Osteoblast (primary cell): ENCODE measurements at places on chromosomes 11 and 22. TPM values are rescaled to one million over a fixed set of nuclear protein-coding genes. Genes with fewer than 3 reads are reported as not detected.

DNA sequence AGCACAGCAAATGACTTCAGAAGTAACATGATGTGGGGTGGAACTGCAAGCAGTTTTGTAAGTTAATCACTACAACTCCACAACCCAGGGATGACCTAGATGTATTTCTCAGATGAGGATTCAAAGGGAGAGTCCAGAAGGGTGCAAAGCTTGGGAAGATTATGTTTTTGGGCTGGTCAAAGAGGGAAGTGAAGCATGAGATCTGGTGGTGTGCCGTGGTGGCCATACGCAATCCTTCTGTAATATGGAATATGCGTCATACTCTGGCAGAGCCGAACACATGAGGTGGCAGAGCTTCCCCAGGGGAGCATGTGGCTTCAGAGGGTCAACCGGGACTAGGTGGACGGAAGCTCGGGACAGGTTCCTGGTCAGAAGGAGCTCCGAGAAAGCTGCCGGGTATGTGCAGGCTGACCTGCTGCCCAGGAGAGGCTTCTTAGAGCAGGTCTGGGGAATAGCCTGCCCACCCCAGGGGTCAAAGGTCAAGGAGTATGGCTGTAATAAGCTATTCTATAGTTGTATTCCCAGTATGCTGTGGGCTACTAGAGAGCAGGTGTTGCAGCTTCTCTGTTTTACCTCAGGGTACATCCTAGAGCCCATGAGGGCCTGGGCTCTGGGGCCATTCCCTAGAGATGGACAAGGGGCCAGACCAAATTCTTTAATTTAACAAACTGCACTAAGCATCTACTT lies 70.1 kb upstream of the PHOX2A start:
- no peak for DNase-seq
- no peaks in the 10 kb centered on the region for H3K36me3 ChIP-seq
- no peak overlapping the region for H3K4me3 ChIP-seq
- no peaks in the 10 kb centered on the region for H3K27me3 ChIP-seq

GRCh38 chr22:23822101-23822671 lies 16.6 kb downstream of the DERL3 start:
- no peak overlapping the region for H3K4me3 ChIP-seq
- H3K4me1 ChIP-seq: peaks cover 36% of the 10 kb centered on the region
- peaks cover 56% of the 10 kb centered on the region for H3K36me3 ChIP-seq

DNA sequence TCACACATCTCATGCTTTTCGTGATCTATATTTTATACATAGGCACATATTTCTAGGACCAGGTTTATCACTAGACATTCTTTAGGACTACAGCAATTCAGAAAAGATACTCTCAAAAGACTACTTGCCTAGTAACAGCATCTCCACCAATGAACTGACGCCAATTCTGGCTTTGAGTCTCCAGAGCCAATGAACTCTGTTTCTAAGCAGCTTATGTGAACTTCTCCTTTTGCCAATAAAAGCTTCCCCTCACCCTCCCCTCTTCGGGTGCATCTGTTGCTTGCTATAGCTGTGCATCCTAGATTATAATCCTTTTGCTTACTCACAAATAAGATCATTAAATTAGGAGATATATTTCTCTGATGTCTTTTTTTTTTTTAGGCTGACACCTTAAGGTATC lies 11.4 kb upstream of the ANKK1 start:
- no peak overlapping the region for H3K4me3 ChIP-seq
- no peaks in the 10 kb centered on the region for H3K27me3 ChIP-seq
- H3K27ac ChIP-seq: no peak overlapping the region
- DNase-seq: no peak
- H3K36me3 ChIP-seq: no peaks in the 10 kb centered on the region

DNA sequence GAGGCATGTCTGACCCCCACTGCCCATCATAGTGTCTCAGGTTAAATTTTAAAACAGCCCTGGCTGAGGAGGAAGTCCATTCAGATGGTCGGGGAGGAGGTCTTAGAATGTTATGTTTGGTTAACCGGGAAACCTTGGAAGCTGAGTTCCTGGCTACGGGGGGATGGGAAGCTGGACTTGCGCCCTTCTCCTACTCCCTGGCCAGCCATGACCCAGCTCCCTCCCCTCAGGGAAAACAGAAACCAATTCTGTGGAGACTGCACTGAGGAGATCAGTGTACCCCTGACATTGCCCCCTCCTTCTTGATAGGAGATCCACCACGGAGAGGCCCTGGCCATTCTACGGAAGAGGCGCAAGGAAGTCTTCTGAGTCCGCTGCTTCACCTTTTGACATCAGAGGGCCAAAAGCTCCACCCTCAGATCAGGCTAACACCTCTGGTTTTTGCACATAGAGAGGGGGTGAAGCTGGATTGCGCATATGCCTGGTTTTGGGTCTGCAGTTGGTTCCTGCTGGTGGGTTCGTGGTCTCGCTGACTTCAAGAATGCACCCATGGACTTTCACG lies 2.7 kb upstream of the KRTAP5-9 start:
- no peak overlapping the region for H3K4me3 ChIP-seq
- DNase-seq: no peak

DNA sequence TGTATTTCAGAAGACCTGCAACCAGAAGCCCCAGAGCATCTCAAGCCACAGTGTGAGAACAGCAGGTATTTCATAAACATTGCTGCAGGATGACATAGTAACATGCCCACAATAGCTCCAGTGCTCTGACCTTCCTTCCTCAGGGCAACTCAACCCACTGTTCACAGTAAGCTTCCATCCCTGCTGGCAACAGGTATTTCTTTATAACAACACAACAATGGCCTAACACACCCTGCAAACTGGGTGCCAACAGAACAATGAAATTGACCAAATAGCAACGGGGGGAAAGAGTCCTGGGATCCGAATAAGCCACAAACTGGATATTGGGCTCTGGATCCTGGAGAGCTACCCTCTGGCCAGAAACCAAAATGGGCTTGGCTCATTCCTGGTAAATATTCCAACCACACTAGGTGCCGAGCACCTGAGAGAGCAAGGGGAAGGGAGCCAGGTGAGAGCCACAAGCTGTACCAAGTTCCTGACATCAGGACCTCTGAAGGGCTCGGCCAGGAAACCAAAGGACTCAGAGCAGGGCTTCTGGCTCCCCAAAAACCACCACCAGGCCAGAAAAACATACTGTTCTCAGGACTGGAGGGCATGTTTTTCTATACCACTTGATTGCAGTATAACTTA lies 99.5 kb downstream of the MICAL3 start:
- H3K4me1 ChIP-seq: peaks cover 50% of the 10 kb centered on the region
- no peak overlapping the region for H3K4me3 ChIP-seq
- H3K36me3 ChIP-seq: no peaks in the 10 kb centered on the region
- DNase-seq: peak; percentile 65

DNA sequence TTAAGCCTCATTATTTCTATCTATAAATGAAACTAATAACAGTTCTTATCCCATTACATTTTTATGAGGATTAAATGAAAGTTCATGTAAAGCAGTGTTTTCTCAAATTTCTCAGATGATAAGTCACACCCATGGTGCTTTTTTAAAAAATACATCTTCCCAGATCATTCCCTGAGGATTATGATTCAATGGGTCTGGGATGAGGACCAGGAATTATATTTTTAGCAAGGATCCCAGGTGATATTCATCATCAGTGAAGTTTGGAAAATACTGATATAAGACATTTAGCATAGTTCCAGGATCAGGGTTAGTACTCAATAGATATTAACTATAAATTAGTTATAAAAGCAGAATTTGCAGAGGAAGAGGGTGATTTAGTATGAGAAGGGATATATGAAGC lies 89.1 kb downstream of the BBOX1 start:
- no peaks in the 10 kb centered on the region for H3K27me3 ChIP-seq
- no peaks in the 10 kb centered on the region for H3K4me1 ChIP-seq
- no peak overlapping the region for H3K4me3 ChIP-seq
- DNase-seq: peak; percentile 49
- H3K27ac ChIP-seq: no peak overlapping the region
- no peaks in the 10 kb centered on the region for H3K36me3 ChIP-seq

DNA sequence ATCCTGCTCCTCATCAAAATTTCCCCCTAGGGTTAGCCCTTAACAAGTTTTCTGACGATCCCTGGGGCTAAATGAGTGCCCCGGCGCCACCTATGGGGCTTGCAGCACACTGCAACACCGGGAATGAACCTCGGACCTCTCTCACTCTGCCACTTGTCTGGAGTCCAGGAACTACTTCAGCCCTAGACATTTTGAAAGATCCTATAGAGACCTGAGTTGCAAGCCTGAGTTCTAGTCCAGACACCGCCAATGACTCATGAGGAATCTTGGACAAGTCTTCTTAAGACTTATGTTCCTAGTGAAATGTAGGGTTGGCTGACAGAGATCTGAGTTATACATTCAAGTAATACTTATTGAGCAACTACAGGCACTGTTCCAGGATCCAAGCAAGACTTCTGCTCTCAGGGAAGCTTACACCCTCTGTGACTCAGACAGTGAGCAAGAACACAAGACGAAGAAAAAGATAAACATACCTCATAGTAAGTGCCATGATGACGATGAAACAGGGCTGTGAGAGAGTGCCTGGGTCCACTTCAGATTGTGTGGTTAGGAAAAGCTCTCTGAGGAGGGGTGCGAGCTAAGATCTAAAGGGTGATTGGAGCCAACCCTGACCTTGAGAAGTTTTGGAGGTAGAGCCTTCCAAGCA lies 10.2 kb upstream of the STK33 start:
- DNase-seq: peak; percentile 94
- H3K4me1 ChIP-seq: peaks cover 13% of the 10 kb centered on the region
- H3K27me3 ChIP-seq: no peaks in the 10 kb centered on the region
- no peak overlapping the region for H3K4me3 ChIP-seq
- H3K36me3 ChIP-seq: no peaks in the 10 kb centered on the region

DNA sequence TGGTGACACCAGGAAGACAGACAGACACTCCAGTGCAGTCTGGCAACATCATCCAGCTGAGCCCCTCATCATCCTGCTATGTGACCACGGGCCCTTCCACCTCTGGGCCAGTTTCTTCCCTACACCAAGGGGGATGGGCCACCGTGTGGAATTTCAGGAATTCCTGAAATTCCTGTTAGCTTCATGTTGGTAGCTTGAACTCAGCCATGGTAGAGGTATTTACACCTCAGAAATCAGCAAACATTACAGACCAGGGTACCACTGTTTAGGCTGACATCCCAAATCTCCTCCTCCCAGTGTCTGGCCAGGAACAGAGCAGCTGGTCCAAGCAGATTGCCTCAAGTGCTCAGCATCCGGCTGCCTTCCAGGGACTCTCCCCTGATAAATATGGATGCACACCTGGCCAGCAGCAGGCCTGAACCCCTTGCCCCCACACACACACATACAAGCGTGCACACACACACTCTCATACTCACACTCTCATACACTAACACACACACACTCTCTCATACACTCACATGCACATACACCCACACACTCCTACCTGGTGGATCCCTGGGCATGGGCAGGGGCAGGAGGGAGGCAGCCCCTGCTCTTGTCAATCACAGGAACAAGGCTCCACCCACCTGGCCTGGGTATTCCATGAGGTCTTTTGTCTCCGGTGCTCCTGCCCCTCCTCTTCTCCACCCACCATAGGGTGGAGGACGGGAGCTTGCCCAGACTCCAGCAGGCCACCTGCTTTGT lies 85.2 kb downstream of the BUD13 start:
- H3K4me1 ChIP-seq: no peaks in the 10 kb centered on the region
- H3K27me3 ChIP-seq: peaks cover 5% of the 10 kb centered on the region
- no peak overlapping the region for H3K4me3 ChIP-seq
- H3K27ac ChIP-seq: no peak overlapping the region
- no peak for DNase-seq

- H3K27me3 ChIP-seq: peaks cover 16% of the 10 kb centered on the region
- H3K4me3 ChIP-seq: no peak overlapping the region
- DNase-seq: no peak
- no peaks in the 10 kb centered on the region for H3K36me3 ChIP-seq
- H3K4me1 ChIP-seq: no peaks in the 10 kb centered on the region
Measured at GRCh38 chr22:31923136-31923535, 21.2 kb upstream of the YWHAH start.

- H3K4me3 ChIP-seq: peak overlapping the region; percentile 14
- no peaks in the 10 kb centered on the region for H3K27me3 ChIP-seq
- DNase-seq: peak; percentile 96
- peak overlapping the region; percentile 93 for H3K27ac ChIP-seq
- H3K4me1 ChIP-seq: peaks cover 64% of the 10 kb centered on the region
- H3K36me3 ChIP-seq: no peaks in the 10 kb centered on the region
Measured at GRCh38 chr11:44574610-44575287, 9.3 kb downstream of the CD82 start.

- H3K27ac ChIP-seq: no peak overlapping the region
- no peak for DNase-seq
- H3K36me3 ChIP-seq: no peaks in the 10 kb centered on the region
- no peaks in the 10 kb centered on the region for H3K4me1 ChIP-seq
- H3K27me3 ChIP-seq: peaks cover 26% of the 10 kb centered on the region
- H3K4me3 ChIP-seq: no peak overlapping the region
Measured at GRCh38 chr11:71385091-71385490, 63.1 kb downstream of the DHCR7 start.

GRCh38 chr11:30861064-30861463 lies 274.9 kb upstream of the MPPED2 start:
- H3K36me3 ChIP-seq: no peaks in the 10 kb centered on the region
- H3K4me1 ChIP-seq: no peaks in the 10 kb centered on the region
- H3K27ac ChIP-seq: no peak overlapping the region
- no peak for DNase-seq
- no peaks in the 10 kb centered on the region for H3K27me3 ChIP-seq

DNA sequence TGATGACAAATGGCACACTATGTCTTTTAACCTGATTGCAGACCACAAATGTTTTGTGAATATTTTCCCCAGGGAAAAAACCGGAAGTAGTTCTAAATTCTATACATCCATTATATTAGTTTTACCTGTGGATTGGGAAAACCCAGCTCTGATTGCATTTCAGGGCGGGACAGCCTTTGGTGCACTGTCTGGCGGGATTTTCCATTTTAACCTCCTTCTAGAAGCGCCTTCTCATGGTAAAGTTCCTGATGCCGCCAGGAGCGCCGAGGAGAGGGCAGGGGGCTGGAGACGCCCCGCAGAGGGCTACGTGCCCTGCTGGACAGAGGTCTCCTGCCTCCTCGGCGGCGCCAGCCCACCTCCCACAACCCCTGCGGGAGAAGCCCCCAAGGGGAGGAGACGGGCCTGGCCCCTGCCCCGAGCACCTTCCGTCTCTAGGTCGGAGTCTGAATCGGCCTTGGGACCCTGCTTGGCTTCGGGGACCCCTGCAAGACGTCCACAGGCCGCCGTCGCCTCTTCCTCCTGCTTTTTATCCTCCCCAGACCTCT lies 1.2 kb upstream of the P2RX6 start:
- H3K36me3 ChIP-seq: no peaks in the 10 kb centered on the region
- H3K4me1 ChIP-seq: peaks cover 27% of the 10 kb centered on the region
- no peaks in the 10 kb centered on the region for H3K27me3 ChIP-seq
- H3K27ac ChIP-seq: peak overlapping the region; percentile 58
- peak; percentile 52 for DNase-seq
- peak overlapping the region; percentile 82 for H3K4me3 ChIP-seq

DNA sequence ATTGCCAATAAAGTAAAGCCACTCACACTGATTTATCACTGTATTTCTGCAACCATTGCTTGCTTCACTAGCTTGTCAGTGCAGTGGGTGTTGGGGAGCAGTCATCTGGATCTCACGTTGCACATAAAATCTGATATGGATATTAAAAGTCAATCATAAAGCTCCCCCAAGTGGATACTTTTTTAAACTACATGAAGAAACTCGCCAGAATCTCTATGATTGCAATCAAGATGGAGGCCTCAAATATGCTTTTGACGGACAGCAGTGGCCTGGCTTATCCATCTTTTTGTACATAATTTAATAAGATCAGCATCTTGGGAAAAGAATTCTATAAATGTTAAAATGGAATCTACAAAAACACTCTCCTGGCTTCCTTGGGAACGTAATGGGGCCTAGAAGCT lies 137.7 kb downstream of the WT1 start:
- no peaks in the 10 kb centered on the region for H3K4me1 ChIP-seq
- H3K36me3 ChIP-seq: no peaks in the 10 kb centered on the region
- H3K27ac ChIP-seq: no peak overlapping the region
- peaks cover 13% of the 10 kb centered on the region for H3K27me3 ChIP-seq
- DNase-seq: no peak

The OR8K3 gene
- not detected in 2 replicates for total RNA-seq

The KCNJ1 gene
- total RNA-seq: not detected in 2 replicates

The TECTA gene
- 0.59 and 0.72 TPM in 2 replicates for total RNA-seq

The MB gene
- 0.36 TPM in 1 of 2 replicates, not detected in the other for total RNA-seq

The MAPK8IP1 gene
- 8.0 and 9.7 TPM in 2 replicates for total RNA-seq
